NCI-H1694 (cell line): ENCODE measurements at places on chromosomes 11 and 22.

GRCh38 chr11:121656328-121657090, 203.7 kb upstream of the SORL1-AS1 start:
- DNase-seq = no peak

GRCh38 chr11:134372961-134373360, 39.1 kb downstream of the B3GAT1 start:
- peak; percentile 45 for DNase-seq

GRCh38 chr11:134236834-134237556, 12.5 kb downstream of the VPS26B start:
- no peak for DNase-seq

GRCh38 chr11:45252134-45252856, 33.8 kb downstream of the SYT13 start:
- DNase-seq = peak; percentile 15

DNA sequence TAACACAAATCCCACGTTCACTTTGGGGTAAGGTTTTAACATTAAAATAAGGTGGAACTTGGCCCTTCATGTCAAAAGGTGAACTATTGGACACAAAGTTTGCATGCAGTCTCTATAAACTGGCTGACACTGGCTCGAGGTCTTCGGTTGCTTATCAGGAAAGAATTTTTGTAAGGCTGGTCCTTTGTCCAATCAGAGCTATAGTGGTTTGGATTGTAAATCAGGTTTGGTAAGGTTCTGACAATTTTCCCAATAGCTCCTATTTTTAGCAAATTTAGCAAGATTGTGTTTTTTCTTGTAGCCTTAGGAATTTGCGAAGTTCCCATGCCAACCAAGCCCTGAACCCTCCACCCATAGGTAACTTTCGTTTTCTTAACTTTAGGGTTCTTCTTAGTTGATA, 17.6 kb upstream of the MED17 start:
- no peak for DNase-seq

DNA sequence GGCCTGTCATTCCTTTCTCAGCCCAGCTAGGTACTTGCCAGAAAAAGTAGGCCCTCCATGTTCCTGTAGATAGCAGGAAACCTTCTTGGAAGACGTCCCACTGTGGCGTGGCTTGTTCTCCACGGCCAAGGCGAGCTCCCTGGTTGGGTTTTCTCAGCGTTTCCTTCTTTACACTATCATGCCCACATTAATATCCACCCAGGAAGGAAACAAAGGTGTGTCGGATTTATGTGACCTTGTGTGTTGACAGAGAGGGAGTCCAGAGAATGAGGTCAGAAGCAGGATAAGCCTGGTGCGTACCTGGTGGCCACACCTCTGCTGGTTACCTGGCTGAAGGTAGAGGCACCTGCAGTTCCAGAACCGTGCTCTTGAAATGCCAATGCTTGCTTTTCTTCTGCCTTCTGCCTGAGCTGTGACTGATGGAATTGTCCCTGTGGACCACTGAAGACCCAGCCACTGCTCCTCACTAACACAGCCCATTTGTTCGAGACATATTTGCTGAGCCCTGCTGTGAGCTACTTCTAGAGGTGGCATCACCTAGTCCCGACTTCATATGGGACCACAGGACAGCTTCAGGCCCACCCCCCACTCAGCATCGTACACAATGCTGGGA, 7.9 kb downstream of the ASPHD2 start:
- no peak for DNase-seq

GRCh38 chr11:95295382-95296149, 64.6 kb upstream of the SESN3 start:
- no peak for DNase-seq

- DNase-seq = no peak
These were observed 90.9 kb downstream of the CACNA1I start for GRCh38 chr22:39661501-39661841.

GRCh38 chr11:112665291-112665690, 295.9 kb upstream of the NCAM1 start:
- DNase-seq = no peak

GRCh38 chr11:126212089-126212660, 593 bp downstream of the FAM118B start:
- DNase-seq = no peak

DNA sequence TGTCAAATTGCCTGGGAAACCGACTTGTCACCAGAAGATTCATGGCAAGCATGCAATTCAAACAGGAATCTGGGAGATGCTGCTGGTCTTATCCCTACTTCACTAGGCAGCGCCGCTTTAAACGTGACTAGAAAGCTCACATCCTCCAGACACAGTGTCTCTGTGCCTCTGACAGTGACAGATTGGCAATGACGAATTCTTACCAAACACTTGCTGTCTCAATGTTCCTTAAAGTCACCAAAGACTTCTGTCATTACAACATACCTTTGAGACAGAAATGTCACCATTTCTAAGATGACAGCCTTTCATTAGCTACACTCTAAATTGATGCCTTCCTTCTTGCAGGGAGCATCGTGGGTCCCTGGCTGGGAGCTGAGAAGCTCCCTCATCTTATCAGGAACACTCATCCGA, 197.8 kb downstream of the CWF19L2 start:
- no peak for DNase-seq

DNA sequence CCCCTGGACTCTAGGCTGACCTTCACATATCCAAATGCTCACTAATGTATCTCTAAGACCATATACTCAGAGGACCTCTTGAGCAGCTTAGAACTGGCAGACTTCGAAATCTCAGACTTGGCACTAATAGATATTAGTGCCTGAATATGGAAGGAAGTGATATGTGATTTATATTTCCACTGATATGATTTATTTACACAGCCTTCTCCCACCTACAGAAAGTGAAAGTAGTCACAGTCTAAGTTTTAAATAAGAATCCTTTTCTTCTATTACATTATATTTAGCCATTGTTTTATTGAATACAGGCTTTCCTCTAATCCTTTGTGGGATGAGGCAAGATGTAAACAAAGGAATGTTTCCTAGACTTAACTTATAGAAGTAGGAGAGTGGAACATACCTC, 6.7 kb upstream of the NAV2 start:
- DNase-seq = no peak

DNA sequence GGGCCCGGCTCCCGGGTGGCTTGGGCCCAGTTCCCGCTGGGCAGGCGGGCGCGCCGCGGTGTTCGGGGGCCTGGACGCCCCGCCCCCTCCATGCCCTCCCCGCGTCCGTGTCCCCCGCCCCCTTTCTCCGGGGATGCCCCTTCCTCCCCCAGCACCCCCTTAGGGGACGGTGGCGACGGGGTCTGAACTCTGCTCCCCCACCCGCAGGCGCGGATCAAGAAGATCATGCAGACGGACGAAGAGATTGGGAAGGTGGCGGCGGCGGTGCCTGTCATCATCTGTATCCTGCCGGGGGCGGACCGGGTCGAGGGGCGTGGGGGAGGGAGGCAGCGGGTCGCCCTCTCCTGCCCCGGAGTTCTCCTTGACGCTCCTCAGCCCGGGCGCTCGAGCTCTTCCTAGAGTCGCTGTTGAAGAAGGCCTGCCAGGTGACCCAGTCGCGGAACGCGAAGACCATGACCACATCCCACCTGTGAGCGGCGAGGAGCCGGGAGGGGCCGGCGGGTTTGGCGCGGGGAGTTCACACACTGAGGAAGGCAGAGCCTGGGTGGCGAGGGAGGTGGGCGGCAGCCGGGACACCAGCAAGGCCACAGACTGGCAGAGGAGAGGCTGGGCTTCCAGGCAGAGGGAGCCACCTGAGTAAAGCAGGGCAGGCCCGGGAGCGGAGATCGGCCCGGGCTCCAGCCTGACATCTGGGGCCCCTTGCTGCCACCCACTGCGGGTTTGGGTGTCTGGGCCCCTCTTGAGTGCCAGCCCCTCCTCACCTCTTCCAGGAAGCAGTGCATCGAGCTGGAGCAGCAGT, 546 bp downstream of the DRAP1 start:
- no peak for DNase-seq

DNA sequence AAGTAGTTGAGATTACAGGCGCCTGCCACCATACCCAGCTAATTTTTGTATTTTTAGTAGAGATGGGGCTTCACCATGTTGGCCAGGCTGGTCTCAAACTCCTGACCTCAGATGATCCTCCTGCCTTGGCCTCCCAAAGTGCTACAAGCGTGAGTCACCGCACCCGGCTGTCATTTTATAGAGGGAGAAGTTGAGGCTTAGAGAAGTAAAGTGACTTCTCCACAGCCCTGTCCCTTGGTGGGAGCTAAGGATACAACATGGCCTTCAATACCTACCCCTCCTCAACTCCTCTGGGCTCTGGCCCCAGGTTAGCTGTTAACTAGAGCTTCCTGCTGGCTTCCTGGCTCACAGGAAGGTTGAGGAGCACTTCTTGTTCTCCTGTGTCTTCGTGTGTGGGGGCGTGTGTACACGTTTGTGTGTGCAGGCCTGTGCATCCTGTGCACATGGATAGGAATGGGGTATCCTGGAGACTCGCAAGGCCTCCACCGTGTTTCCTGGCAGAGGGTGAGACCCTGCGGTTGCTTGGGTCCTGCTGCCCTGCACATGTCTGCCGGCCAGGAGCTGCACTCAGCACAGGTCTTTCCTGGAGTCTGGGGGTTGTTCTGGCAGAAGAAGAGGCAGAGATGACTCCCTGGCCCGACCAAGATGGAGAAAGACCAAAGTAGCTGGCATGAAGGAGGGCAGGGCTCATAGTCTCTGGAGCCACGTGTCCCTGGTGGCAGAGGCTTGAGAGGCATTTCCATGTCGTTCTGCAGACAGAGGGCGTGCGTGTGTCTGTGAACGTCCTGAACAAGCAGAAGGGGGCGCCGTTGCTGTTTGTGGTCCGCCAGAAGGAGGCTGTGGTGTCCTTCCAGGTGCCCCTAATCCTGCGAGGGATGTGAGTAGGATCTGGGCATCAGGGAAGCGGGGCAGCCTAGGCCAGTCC, 2.4 kb downstream of the SIDT2 start:
- DNase-seq = peak; percentile 24

GRCh38 chr11:36478700-36479329, 31.3 kb downstream of the TRAF6 start:
- DNase-seq = peak; percentile 67

- DNase-seq = no peak
These were observed 16.3 kb downstream of the SULT4A1 start for GRCh38 chr22:43845981-43846380.

DNA sequence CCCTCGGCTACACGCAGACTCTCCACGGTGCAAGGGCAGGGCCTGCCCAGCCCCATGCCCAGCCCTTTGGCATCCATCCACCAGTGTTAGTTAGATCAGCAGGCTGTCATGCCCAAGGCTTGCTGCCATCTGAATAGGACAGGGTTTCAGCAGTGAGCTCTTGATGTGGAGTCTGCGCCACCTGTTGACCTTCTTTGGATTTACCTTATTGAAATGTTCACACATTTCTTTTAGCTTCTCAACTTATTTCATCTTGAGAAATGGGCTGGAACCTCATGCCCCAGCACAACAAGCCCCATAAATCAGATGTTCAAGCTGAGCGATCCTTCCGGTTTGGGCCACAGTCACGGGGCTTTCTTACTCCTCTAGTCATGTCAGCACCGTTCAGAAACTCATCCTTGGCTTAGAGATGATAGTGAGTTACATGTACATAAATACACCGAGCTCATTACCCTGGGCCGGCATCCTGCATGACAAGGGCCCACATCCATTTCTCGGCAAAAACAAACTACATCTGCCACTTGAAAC, 61.7 kb downstream of the PARVB start:
- DNase-seq = peak; percentile 41

- DNase-seq = no peak
These were observed 261.0 kb downstream of the BRD1 start for GRCh38 chr22:49566693-49567092.
